ENCODE measurements at places on chromosomes 1 and 21. TPM values are rescaled to one million over a fixed set of nuclear protein-coding genes. Genes with fewer than 3 reads are reported as not detected.

DNA sequence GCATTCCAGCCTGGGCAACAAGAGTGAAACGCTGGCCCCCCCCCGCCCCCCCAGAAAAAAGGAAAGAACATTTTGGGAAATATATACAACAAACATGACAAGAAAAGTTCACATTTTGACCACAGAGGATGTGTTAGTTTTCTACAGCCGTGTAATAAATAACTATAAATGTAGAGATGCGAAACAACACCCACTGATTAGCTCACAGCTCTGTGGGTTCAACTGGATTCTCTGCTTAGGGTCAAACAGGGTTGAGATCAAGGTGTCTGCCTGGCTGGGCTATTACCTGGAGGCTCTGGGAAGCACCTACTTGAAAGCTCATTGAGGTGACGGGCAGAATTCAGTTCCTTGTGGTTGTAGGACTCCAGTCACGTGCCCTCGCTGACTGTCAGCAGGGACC lies 11.1 kb upstream of the VPS26C start:
- DNase-seq = no peak

DNA sequence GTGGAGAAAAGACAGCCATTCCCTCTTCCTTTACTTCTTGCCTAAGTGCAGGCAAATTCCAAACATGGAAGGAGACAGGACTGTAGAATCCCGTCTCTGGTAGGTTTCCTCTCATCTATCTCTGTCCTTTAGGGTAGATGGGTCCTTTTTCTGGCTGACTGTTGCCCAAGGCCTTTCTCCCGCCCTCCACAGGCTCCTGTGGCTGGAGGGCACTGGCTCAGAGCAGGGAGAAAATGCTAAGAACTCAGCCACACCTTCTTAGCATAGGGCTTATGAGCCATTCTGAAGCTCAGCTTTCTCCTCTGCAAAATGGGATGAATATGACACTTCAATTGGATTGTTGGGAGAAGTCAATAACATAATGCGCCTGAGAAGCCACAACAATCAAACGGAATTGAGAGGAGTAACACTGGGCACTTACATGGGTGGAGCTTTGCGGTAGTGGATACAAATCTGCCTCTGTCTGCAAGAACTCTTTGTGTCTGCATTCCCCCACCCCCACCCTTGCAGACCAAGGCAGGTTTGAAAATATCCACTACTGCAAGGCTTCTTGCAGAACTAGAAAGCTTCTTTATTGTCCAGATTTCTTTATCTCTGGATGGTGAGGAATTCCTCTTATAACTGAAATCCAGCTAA lies 94.7 kb downstream of the CSMD2 start:
- DNase-seq = no peak

GRCh38 chr1:226989085-226989920 lies 49.2 kb downstream of the COQ8A start:
- DNase-seq = peak; percentile 19

- no peak for DNase-seq
These were observed 10.3 kb upstream of the ACTL8 start for GRCh38 chr1:17744666-17745478.

- DNase-seq = no peak
These were observed 3.7 kb downstream of the LENEP start for GRCh38 chr1:154996966-154997701.

GRCh38 chr1:76070538-76070937 lies 4.0 kb upstream of the ST6GALNAC3 start:
- no peak for DNase-seq

GRCh38 chr1:64553285-64553684 lies 83.4 kb downstream of the CACHD1 start:
- DNase-seq = no peak

GRCh38 chr1:8348777-8349472 lies 31.0 kb downstream of the SLC45A1 start:
- peak; percentile 75 for DNase-seq

DNA sequence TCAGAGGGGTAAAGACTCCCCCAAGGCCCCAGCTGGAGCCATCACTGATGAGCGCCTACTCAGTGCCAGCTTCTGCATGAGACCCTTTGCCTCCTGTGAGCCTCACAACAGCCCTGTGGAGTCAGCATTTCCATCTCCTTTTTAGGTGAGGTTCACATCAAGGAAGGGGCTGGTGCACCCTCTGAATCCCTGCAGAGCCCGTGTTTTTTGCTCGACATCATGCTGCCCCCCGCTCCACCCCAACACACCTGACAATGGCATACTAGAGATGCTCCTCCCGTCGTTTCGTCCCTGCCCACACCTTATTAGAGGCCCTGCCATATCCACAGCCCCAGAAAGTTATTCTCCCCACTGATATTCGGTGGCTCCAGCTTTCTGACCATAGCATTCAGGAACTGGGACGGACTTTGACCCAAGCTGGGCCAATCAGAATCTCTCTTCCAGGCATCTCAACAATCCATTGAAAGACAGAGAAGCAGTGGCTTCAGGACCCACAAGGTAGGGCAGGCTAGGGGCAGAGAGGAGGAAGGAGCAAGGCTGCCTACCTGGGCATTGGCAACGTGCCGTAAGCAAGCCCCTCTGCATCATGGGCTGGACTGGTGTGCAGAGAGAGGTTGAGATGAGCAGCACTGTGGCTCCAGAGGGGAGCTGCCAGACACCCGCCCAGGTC lies 32.7 kb downstream of the EPHA10 start:
- no peak for DNase-seq

- DNase-seq = peak; percentile 5
These were observed 187.1 kb downstream of the CDC42BPA start for GRCh38 chr1:227131193-227131592.

- peak; percentile 83 for DNase-seq
These were observed 95.3 kb downstream of the PIK3R3 start for GRCh38 chr1:46036894-46037839.

DNA sequence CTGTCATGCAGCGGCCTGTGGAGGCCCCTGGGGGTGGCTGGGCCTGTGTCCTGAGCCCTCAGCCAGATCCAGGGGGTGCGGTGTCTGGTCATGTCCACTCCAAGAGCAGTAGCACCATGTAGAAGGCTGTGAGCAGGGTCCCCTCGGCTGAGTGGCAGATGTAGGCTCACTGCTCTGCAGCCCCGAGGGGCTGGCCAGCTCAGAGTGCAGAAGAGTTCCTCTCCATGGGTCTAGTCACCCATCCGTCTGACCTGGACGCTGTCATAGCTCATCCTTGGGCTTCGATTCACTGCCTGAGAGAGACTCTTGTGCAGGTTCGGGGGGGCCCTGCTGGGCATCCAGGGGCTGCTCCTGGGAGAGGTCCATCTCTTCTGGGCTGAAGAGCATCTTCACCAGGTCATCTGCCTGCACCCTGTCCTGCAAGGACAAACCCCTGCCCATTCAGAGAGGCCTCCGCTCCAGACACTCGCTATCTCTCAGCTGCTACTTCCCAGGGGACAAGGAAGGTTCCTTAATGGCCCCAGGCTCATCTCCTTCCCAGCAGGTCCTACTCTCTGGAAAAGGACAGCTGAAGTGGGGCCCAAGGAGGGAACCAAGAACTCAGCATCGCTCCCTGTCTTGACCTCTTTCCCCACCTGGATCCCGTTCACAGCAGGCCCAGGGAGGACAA lies 6.5 kb upstream of the CLDN19 start:
- DNase-seq = no peak

DNA sequence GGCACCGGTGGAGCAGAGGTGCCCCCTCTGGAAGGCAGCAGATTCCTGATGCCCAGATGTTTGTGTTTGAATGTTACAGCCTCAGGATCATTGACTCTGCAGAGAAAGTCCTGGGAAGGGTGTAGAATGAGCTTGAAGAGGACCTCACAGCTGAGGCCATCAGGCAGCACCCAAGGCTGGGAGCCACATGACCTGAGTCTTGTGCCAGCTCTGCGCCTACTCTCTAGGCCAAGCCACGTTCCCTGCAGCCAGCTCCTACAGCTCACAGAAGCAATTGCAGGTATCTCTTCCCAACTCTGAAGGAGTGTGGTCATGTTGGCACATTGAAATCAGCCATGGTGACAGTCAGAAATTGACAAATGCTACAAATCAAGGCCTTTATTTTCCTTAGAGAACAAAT lies 36.3 kb downstream of the GRHL3 start:
- DNase-seq = no peak

- DNase-seq = peak; percentile 47
These were observed 27.7 kb upstream of the LY9 start for GRCh38 chr1:160768295-160768657.

DNA sequence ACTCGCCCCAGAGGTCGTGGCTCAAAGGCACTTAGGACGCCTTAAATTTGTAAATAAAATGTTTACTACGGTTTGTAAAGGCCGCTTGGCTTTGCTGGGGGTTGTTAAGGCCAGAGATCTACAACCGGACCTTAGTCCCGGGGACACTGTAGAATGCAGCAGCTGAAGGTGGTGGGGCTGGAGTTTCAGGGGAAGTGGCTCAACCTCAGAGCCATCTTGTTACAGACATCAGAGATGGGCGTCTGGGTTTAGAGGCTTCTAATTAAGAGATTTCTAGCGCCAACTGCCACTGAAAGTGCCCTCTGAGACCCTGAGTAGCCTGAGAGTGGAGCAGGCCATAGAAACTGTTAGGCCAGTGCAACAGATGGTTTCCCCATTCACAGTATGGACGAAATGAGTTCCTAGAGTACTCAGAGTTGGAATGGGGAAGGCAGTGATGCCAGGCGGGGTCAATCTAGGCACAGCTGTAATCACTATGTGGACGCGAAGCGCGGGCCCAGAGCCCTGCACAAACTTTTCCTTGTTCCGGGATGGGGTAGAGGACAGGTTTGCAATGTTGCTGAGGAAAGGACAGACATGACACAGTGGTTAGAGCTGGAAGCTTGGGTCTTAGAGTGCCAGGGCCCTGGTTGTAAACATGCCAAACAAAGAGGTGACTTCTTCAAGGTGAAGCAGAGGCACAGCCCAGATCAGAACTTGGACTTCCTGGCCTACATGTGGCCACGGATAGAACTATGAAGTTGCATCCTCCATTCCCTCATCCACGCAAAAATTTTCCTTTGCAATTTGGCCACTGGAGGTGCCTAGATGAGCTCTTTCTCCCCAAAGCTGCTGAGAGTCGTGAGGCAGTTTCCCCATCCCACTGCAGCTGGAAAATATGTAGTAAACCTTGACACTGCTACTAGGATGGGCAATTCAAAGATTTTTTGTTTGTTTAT lies 6.0 kb downstream of the HLX start:
- no peak for DNase-seq

GRCh38 chr1:162706003-162706402 lies 73.7 kb downstream of the DDR2 start:
- no peak for DNase-seq

The TMEM59 gene
- 131 TPM for total RNA-seq

The AP4B1 gene
- total RNA-seq = 21.3 TPM

The TSPAN2 gene
- 2.6 TPM for total RNA-seq

The NR1I3 gene
- not detected for total RNA-seq

The PEX19 gene
- 18.5 TPM for total RNA-seq

The LCE3E gene
- not detected for total RNA-seq

The COL11A1 gene
- 2.6 TPM for total RNA-seq

The S100A9 gene
- 19.5 TPM for total RNA-seq

The TRNP1 gene
- 17.1 TPM for total RNA-seq

The IVL gene
- total RNA-seq = not detected
